ENCODE measurements at places on chromosomes 13 and 19. TPM values are rescaled to one million over a fixed set of nuclear protein-coding genes. Genes with fewer than 3 reads are reported as not detected.
A peak's percentile ranks its signal among the peaks of the same experiment; 100 is the strongest.

DNA sequence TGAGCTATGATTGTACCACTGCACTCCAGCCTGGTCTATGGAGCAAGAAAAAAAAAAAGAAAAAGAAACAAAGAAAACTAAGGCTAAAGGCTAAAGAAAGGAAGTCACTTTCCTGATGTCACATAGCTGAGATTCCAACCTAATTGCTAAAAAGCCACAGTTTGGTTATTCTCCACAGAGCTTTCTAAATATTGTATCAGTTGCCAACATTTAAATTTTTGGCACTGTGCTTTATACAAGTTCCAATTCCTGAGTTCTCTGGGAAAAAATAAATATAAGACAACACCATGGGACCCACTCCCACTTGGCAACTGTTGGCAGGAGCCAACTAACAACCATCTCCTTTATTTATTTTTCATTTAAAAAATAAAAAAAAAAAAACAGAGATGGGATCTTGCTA lies 11.2 kb upstream of the LYPD3 start:
- H3K36me3 ChIP-seq: no peaks in the 10 kb centered on the region
- H3K4me1 ChIP-seq: peaks cover 17% of the 10 kb centered on the region
- H3K27me3 ChIP-seq: no peaks in the 10 kb centered on the region
- H3K4me3 ChIP-seq: no peak overlapping the region
- no peak overlapping the region for H3K27ac ChIP-seq
- DNase-seq: no peak

DNA sequence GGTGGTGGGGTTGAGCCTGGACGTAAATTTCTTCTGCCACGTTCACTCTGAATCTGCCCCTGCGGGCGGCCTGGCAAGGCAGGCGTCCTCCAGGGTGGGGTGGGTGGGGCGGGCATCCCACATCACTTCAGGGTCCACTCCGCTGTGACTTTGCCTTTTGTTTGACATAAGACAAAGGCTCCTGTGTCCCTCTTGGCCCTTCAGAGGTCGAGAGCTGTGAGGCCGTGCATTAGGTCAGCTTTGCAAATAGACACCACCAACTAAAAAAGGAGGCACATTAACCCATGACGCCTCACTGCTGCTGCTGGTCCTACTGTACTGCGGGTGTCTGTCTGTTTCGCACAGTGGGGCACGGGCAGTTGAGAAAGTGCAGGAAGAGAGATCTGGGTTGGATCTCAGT lies 10.5 kb upstream of the ZNF536 start:
- H3K27me3 ChIP-seq: no peaks in the 10 kb centered on the region
- no peak overlapping the region for H3K27ac ChIP-seq
- no peaks in the 10 kb centered on the region for H3K4me1 ChIP-seq
- H3K4me3 ChIP-seq: no peak overlapping the region

Gene TJP3
- 894 TPM for total RNA-seq

DNA sequence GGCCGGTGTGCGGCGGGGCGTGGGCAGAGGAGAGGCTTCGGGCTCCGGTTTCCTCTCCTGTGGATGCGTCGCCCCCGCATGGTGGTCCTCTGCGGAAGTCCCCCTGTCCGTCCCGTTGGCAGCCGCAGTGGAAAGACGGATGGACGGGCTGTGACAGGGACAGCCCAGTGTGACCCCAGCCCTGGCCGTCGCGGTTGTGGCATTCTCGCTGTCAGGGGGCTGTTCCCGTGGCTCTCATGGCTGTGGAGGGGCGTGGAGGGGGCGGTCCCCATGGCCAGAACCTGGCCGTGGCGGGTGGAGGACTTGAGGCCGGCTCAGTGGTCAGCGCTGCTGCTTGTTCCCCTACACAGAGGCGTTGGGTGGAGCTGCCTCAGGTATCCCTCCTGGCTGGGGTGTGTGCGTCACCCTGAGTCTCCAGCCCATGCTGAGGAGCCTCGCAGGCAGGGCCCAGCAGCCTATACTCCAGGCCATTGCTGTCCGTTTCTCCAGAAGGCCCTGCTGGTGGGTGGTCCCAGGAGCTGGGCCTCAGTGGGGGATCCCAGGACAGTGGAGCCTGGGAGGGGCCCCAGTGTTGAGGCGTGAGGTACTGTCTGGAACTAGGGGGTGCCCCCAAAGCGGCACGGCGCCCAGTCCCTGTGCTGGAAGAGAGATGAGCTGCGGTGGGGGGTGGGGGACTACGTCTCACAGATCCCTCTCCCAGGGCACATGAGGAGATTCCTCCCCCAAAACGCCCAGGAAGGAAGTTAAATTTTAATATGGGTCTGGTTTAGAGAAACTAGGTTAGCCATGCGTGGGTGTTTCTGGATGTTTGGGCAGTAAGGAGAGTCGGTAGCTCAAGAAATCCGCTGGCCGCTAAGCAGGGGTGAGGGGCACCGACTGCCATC lies 20.3 kb downstream of the CSNK1G2 start:
- H3K4me1 ChIP-seq: no peaks in the 10 kb centered on the region
- no peak for DNase-seq
- H3K36me3 ChIP-seq: no peaks in the 10 kb centered on the region
- no peak overlapping the region for H3K27ac ChIP-seq
- no peaks in the 10 kb centered on the region for H3K27me3 ChIP-seq

Gene PNKP
- 60.8 TPM for total RNA-seq

Gene ATP1A3
- total RNA-seq: not detected

DNA sequence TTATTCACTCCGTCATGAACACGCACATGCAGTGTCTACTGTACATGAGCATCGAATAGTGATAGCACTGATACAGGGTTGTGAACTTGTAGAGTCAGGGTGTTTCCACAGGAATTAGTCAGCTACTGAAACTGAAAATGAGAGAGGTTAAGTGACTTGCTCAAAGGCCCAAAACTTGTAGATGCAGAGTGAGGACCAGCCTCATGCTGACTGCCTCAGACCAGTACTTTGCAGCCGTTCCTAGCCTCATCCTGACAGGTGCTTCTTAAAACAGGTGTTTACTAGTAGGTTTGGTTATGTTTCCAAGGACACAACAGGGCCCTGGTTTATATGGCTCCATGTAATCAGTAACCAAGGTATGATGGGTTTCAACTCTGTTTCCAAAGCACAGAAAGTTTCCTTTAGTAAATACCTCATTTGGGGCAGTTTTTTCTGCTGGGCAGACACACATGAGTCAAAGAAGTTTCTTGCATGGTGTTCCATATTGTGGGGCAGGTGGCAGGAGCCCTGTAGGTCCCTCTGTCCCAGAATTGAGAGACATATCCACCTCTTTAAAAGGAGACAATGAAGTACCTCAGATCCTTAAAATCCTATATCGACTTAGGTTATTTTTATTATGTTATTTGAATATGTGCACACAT lies 16.0 kb downstream of the FGF9 start:
- H3K4me3 ChIP-seq: no peak overlapping the region
- H3K27ac ChIP-seq: no peak overlapping the region
- no peaks in the 10 kb centered on the region for H3K4me1 ChIP-seq
- no peaks in the 10 kb centered on the region for H3K36me3 ChIP-seq
- DNase-seq: no peak

DNA sequence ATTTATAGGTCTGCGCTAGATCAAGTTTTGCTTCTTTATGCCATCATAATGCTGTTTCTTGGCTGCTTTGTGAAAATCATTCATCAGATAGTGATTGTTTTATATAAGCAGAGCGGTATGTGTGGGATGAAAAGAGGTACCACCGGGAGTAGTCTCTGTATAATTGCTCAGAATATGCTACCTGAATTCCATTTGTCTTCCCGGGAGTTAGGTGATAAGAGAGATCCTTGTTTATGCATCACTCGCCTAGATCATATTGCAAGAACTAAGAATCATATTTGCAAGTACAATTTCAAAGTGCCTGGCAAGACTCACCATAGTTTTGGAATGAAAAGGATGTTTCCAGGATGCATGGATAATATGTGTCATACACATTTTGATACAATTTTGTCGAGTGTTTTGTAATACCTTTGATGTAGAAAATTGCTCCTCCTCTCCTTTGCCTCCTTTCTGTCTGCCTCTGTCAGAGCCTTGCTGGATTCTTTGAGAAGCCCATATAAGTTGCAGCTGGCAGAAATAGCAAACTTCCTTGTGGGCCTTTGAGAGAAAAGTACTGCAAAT lies 1306.0 kb upstream of the SLC10A2 start:
- H3K27me3 ChIP-seq: no peaks in the 10 kb centered on the region
- no peak overlapping the region for H3K27ac ChIP-seq
- H3K36me3 ChIP-seq: no peaks in the 10 kb centered on the region
- no peak overlapping the region for H3K4me3 ChIP-seq
- H3K4me1 ChIP-seq: no peaks in the 10 kb centered on the region

Gene APC2
- 6.0 TPM for total RNA-seq

DNA sequence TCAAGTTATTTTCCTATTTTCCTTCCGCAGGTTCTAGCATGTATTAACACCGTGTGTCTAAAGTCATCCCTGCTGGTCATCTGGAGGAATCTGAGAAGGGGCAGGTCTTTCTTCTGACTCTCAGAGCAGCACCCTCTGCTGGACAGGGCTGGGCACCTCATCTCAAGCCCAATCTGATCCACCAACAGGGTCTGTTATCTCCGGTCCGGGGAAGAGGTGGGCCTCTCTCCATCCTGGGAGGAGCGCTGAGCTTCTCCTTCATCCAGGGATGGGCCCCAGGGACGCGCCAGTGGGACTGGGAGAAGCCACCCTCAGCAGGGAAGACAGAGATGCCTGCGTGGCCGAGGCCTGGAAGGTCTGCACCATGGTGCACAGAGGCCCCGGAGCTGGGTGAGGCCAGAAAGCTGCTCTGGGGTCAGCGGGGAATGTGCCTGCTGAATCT lies 26.0 kb upstream of the ZNF331 start:
- H3K4me1 ChIP-seq: no peaks in the 10 kb centered on the region
- no peak overlapping the region for H3K27ac ChIP-seq
- H3K36me3 ChIP-seq: no peaks in the 10 kb centered on the region
- DNase-seq: peak; percentile 53

GRCh38 chr19:51354103-51354741 lies 12.0 kb downstream of the ETFB start:
- no peaks in the 10 kb centered on the region for H3K27me3 ChIP-seq
- DNase-seq: no peak
- no peaks in the 10 kb centered on the region for H3K4me1 ChIP-seq
- no peak overlapping the region for H3K27ac ChIP-seq

DNA sequence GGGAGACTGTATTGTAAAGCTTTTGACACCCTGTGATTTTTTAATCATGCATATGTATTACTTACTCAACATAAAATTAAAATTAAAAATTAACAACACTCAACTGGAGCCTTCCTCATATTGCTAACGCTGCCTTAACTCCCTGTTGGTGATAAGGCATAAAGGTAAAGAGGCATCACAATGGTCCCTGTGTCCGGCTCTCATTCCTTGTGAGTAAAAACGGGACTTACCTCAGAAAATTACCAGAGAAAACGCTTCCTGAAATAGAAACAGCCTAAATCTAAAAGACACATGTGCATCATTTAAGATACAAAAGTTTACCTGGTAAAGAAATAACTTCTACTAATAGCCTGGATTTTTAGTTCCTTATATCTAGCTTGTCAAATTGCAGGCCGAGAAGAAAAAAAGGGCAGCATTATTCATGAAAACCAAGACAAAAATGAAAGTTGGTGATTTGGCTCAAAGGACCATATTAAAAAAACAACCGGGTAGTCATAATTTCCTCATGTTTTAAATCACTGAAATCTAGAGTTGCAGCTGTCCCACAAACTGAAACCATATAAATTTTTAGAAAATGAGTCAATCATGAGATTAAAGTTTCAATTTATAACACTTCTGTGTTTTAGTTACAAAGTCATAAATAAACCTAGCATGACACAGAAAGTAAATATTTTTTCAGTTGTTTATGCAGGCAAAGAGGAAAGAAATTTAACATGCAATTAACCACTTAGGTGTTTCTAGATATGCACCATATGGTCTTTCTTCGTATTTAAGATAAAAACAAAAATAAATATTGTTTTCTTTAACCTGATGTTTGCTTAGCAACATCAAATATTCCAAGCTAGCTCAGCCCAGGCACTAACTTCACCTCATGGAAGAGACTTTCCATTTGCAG lies 94.7 kb downstream of the MIPEP start:
- DNase-seq: no peak
- H3K36me3 ChIP-seq: no peaks in the 10 kb centered on the region
- no peak overlapping the region for H3K4me3 ChIP-seq
- no peaks in the 10 kb centered on the region for H3K27me3 ChIP-seq
- peak overlapping the region; percentile 21 for H3K27ac ChIP-seq

DNA sequence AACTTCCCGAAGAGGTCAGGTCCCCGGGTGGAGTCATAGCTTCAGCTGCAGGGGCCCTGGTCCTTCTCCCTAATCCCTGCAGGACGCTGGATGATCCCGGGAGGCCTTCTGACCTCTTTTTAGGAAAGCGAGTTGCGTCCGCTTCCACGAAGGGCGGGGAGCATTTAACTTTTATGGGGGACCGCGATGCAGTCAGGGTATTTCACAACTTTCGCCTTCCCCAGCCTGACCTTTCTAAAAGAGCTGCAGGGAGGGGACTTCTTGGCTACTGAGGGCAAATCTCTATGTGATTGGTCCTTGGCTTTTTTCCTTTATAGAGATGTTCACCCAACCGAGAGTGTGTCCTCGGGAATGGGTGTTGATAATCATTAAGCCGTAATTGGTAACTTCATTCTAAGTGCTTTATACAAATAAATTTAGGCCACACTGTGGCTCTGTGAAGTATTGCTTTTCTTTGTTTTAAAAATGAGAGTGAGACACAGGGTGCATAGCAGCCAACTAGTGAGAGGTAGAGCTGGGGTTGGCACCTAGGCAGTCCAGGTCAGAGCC lies 778 bp downstream of the ZNF230 start:
- peak overlapping the region; percentile 64 for H3K27ac ChIP-seq
- DNase-seq: peak; percentile 8
- no peaks in the 10 kb centered on the region for H3K36me3 ChIP-seq
- H3K27me3 ChIP-seq: no peaks in the 10 kb centered on the region

Data from transverse colon (tissue), 4 donors.